EL (cell line): ENCODE measurements at places on chromosomes 7 and 10.
A peak's percentile ranks its signal among the peaks of the same experiment; 100 is the strongest.

GRCh38 chr10:32232378-32232777 is 114.6 kb downstream of the EPC1 start:
- DNase-seq, result no peak

- no peak for DNase-seq
These were observed 819.8 kb downstream of the GATA3 start for GRCh38 chr10:8874268-8874667.

DNA sequence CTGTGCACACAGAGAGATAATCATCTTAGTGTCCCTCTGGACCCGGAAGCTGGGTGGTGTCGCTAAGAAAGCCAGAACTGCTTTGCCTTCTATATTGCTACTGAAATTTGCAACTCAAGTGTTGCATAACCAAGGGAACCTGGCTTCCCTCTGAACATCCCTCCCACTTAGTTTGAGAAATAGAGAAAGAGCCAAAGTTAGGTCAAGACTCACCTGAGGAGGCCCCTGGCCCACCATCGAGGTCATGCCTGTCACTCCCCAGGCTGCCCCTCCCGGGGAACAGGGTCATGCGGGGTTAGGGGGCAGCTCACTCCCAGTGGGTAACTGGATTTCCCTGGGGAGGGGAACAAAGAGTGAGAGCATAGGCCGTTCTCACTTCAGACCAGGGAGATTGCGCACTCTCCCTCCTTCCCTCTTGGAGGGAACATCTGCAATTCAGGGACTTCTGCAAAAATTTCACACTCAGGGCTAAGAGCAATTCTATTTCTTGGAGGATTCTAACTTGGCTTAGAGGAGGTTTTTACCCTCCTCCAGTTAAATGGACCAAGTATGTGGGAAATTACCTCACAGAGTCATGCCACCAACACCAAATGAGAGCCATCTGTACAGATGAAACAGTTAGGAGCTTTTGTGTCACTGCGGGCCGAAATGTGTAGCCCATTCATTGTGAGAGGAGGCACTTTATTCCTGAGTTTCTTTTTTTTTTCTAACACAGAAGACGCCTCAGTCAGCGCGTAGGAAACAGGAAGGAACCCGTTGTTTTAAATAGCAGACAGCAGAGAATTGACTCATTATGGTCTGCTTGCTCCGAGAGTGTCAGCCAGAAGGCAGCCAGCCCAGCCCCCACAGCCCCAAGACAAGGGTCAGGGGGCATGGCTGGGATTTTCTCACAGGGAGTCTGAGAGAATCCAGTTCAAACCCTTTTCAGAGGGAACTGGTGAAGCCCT is 221.3 kb downstream of the ARHGAP12 start:
- peak; percentile 71 for DNase-seq

GRCh38 chr10:1134156-1134555 is 78.0 kb downstream of the WDR37 start:
- DNase-seq, result no peak

DNA sequence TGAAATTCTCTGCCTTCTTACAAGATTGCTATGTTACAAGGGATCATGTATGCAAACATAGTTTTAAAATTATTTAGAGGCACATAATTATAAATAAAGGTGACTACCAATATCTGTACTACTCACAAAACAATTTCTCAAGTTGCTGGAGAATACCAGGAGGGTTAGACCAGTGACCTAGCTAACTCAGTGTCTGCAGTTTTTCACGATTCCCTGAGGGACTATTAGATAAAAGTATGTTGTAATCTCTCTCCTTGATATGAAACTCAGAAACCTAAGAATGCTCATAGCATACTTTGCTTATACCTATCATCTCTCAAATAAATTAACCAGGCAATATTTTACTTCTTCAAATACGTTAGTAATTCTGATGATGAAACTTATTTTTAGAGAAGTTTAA is 534.0 kb upstream of the ANKRD30A start:
- no peak for DNase-seq

GRCh38 chr10:95429639-95430038 is 131.5 kb downstream of the SORBS1 start:
- no peak for DNase-seq

DNA sequence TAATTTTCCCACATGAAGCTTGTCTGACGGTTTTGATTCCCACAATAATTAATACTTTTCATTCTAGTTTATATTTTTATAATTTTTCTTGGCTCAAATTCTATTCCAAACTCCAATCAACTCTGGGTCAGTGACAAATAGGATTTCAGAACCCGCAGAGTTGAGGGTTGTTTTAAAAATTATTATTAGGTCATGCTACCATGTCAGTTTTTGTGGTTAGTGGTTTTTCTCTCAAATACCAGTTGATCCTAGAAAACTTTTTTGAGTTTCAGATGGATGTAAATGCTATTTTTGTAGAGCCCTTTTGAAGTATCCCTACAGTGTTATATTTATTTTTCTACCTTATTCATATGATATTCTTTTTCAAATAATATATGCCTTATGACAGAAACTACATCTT is 237.4 kb downstream of the SEMA3D start:
- DNase-seq, result no peak

- DNase-seq, result no peak
These were observed 491.7 kb downstream of the ARL4A start for GRCh38 chr7:13179011-13179582.

- no peak for DNase-seq
These were observed 40.9 kb downstream of the ITIH5 start for GRCh38 chr10:7625836-7626235.

- no peak for DNase-seq
These were observed 21.9 kb upstream of the ADAM22 start for GRCh38 chr7:87912121-87912520.

DNA sequence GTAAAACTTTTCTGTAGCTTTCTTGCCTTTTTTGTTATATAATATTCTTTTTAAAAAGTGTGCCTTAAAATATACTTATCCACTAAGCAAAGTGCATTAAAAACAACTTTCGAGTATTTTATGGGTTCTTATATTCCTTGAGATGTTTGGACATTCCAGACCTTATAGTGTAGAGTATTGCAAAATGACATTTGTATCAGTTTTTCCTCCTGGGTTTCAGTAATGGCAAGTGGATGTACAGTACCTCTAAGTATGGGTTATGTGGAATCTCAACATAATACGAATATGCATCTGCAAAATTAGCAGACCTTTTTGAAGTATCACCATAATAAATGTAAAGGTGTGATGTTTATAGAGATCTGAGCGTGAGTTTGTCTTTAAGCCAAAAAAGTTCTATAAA is 2.7 kb downstream of the CDK13 start:
- peak; percentile 13 for DNase-seq

- no peak for DNase-seq
These were observed 12.6 kb upstream of the PRDX3 start for GRCh38 chr10:119190954-119191785.

GRCh38 chr7:36006636-36007229 is 146.3 kb upstream of the EEPD1 start:
- no peak for DNase-seq

DNA sequence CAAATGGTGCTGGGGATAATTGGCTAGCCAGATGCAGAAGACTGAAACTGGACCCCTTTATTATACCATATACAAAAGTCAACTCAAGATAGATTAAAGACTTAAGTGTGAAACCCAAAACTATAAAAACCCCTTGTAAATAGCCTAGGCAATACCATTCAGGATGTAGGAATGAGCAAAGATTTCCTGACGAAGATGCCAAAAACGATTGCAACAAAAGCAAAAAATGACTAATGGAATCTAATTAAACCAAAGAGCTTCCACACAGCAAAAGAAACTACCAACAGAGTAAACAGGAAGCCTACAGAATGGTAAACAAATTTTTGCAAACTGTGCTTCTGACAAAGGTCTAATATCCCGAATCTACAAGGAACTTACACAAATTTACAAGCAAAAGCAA is 30.9 kb upstream of the PLXDC2 start:
- no peak for DNase-seq

GRCh38 chr10:85864868-85865526 is 501.6 kb downstream of the GRID1 start:
- no peak for DNase-seq

GRCh38 chr7:155338632-155339320 is 41.1 kb downstream of the INSIG1 start:
- DNase-seq, result no peak

DNA sequence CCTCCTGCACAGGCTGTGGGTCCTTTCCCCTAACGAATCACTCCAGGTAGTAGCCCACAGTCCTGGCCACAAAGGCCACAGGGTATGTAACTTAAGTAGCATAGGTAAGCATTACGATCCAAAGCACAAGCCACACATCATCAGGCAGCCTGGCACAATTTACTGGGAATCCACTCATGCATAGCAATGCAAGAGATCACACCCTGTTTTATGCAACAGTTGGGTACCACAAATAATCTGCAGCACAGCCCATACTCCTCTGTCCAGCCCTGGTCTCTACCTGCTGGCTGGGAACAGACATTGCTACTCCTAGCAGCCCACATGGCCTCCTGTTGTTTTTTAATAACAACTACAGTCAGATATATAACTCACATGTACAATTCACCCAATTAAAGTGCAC is 34.3 kb downstream of the SRPK2 start:
- DNase-seq, result no peak

- DNase-seq, result peak; percentile 33
These were observed 22.9 kb downstream of the GSAP start for GRCh38 chr7:77393261-77393660.

GRCh38 chr7:159070431-159071148 is 74.1 kb downstream of the VIPR2 start:
- no peak for DNase-seq

- DNase-seq, result no peak
These were observed 337.3 kb upstream of the MAGI2 start for GRCh38 chr7:79790656-79791262.

DNA sequence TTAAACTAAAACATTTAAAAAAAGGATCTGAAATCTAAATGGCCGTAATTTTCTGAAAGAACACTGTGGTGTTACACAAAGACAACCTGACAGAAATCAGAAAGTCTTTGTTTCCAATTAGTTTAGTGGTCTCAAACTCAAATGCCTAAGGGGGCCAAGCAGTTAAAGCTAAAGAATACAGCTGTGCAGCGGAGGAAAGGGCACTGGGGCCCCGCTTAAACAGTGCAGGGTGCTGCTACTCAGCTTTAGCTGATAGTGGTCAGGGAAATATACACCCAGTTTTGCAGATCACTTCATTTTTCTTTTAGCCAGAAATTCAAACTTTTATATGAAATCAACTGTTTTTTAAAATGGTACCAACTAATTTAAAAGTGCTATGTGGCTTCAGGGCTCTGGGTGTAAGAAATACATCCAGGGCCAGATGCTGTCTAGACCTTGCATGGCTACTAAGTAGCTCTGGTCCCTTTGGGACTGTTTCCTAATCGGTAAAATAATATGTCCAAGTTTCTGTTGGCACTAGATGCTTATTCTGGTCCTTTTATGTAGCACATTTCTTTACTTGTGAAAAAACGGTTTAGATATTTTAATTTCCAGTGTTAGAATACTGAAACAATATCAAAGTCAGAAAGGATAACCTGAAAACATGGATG is 161.8 kb upstream of the LAMB4 start:
- no peak for DNase-seq

DNA sequence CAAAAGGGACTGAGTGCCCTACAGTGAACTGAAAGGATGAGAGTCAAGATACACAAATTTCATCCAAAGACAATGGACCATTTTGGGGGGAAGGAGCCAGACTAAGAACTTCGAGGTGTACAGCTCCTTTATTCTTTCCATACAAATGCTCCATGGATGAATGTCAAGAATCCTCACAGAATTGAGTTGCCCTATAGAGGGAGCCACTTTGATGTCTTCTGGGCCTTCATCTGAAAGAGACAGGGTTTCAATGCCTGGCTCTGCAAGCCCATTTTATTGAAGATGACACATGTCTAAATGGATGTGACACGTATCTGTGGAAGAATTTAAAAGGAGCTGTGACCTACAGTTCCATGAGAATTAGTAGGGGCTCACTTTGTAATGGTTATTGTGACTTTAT is 32.0 kb upstream of the NRG3 start:
- no peak for DNase-seq

DNA sequence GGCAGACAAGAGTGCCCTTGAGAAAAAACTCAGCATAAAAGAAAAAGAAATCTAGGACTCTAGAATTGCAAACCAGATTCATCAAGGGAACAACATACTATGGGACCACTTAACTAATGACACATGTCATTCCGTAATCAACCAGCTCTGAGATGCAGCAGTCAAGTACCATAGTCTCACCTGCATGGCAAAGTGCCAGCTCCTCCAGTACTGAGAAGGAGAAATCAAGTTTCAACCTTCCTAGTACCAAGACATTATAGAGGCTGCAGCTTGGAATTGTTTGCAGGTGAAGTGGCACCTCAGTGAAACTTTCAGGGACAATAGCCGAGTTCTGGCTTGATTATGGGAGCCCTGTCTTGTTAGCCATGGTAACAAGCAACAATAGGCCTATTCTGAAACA is 11.5 kb downstream of the STEAP1 start:
- no peak for DNase-seq

- peak; percentile 69 for DNase-seq
These were observed 10.1 kb downstream of the SLC39A12 start for GRCh38 chr10:17961551-17962422.

GRCh38 chr10:77338143-77338542 is 299.5 kb downstream of the KCNMA1 start:
- no peak for DNase-seq

- no peak for DNase-seq
These were observed 180.0 kb upstream of the AHR start for GRCh38 chr7:17118412-17118811.

DNA sequence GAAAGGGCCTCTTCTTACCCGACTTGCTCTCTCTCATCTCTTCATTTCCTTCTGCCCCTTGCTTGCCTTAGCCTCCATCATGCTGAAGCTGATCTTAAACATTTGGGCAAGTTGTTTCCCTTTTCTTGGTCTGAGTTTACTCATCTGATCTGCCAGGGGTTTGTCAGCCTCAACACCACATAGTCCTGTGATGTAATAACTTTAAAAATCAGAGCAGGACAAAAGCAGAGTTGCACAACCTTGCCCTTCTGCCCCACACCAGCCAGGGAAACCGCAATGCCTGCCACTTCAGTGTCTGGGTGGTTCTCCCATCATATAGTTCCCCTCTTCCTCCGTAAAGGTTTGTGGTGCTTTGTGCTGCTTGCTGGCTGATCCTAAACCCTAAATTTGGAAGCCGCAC is 9.9 kb upstream of the LIPM start:
- peak; percentile 60 for DNase-seq

- DNase-seq, result no peak
These were observed 30.4 kb downstream of the RAMP3 start for GRCh38 chr7:45187946-45188411.
